IPS DF 6.9 (cell line): ENCODE measurements at places on chromosomes 6 and 20.

GRCh38 chr20:18090044-18090443 lies 32.3 kb upstream of the OVOL2 start:
- no peak for DNase-seq

DNA sequence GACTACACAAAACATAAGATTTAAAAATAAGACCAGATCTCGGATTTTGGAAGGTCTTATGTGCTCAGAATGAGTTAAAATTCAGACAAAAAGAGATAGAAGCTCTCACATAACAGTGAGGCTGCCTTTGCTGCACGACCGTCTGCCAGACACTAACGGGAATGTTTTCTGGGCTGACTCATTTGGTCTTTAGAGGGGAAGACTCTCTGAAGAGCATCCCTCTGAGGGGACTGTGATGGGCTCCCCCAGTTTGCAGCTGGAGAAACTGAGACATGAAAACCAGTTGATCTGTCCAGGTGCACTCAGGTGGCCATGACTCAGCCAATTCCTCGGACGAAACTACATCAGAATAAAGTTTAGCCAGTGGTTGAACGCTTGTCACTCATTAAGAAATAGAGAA lies 153.9 kb downstream of the RNASET2 start:
- no peak for DNase-seq

DNA sequence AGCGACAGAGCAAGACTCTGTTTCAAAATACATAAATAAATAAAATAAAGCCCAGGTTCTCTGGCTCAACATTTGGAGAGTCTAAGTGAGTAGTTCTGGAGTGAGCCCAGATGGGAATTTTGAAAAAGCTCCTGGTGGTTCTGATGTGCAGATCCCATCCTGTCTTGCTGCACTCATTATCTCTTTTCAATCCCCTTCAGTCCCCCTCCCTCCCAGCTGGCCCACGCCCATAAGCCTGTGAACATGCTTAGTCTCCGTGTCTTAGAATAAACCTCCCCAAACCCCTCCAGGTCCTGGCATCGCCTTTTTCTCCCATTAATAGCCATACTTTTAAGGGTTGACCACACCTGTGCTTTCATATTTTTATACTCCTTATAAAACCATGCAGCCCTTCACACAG lies 19.4 kb upstream of the TULP1 start:
- no peak for DNase-seq

- DNase-seq, result no peak
These were observed 38.0 kb downstream of the YTHDF1 start for GRCh38 chr20:63177785-63178445.
